ENCODE measurements at places on chromosomes 7 and 10. TPM values are rescaled to one million over a fixed set of nuclear protein-coding genes. Genes with fewer than 3 reads are reported as not detected.

Gene STK17A
- 71.3 TPM for total RNA-seq

Gene SPDYE2
- not detected for total RNA-seq

Gene AMZ1
- total RNA-seq: 0.30 TPM

Gene LIPJ
- total RNA-seq: not detected

Gene MBL2
- total RNA-seq: not detected

Gene CNNM1
- 0.14 TPM for total RNA-seq

Gene NACAD
- 7.4 TPM for total RNA-seq

Gene SYT15B
- total RNA-seq: 1.5 TPM

Gene NAMPT
- 186 TPM for total RNA-seq

Gene SFMBT2
- total RNA-seq: 0.14 TPM

Gene PLCE1
- 1.1 TPM for total RNA-seq

Gene CRTAC1
- total RNA-seq: under 0.01 TPM

Gene PDK4
- under 0.01 TPM for total RNA-seq

Gene GIMAP5
- not detected for total RNA-seq

Data from smooth muscle cell of the umbilical artery (primary cell).